ENCODE measurements at places on chromosomes 11 and 22.

DNA sequence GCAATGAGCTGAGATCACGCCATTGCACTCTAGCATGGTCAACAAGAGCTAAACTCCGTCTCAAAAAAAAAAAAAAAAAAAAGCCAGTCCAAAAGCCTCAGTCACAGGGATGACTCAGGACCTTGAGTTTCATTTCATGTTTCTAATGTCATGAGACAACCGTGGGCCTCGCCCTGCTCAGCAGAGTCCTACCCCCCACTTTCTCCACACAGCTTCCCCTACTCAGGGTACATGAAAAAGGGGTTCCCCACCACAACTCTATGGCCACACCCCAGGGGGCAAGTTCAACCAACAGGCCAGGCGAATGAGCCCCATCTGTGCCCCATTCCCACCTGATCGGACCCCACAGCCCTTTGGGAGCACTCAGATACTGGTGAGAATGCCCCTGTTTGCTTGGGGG lies 24.3 kb upstream of the ADA2 start:
- DNase-seq = peak; percentile 64

DNA sequence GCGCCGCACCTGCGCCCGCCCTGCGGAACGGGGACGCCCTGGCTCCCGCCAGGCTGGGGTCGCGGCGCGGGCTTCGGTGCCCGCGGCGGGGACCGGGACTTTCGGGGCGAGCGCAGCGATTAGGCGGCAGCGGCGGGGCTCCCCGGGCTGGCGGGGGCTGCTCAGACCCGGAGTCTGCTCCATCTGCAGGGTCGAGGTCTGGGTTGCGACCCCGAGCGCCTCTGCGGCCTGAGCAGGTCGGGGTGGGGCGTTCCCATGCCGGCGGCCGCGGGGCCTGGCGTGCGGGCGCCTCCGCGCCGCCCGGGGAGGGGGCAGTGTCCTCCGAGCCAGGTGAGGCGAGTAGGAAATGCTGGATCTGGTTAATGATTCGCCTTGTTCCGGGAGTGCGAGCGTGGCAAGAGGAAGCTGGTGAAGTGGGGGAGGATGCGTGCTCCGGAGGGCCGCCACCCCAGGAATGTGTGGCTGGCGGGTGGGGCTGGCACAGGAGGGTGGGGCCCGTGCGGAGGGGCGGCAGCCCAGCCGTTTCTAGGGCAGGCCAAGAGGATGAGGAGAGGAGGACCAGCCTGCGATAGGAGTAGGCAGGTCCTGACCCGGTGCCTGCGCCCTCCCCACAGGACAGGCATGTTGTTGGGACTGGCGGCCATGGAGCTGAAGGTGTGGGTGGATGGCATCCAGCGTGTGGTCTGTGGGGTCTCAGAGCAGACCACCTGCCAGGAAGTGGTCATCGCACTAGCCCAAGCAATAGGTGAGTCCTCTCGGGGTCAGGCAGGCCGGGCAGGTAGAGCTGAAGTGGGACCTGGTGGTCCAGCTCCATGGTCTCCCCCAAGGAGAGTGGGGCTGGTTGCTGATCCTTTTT lies 606 bp downstream of the RASSF7 start:
- DNase-seq = peak; percentile 71

- no peak for DNase-seq
These were observed 11.3 kb downstream of the SLC17A6 start for GRCh38 chr11:22349491-22349890.

- DNase-seq = peak; percentile 94
These were observed 47.2 kb upstream of the BLID start for GRCh38 chr11:122163053-122163819.

DNA sequence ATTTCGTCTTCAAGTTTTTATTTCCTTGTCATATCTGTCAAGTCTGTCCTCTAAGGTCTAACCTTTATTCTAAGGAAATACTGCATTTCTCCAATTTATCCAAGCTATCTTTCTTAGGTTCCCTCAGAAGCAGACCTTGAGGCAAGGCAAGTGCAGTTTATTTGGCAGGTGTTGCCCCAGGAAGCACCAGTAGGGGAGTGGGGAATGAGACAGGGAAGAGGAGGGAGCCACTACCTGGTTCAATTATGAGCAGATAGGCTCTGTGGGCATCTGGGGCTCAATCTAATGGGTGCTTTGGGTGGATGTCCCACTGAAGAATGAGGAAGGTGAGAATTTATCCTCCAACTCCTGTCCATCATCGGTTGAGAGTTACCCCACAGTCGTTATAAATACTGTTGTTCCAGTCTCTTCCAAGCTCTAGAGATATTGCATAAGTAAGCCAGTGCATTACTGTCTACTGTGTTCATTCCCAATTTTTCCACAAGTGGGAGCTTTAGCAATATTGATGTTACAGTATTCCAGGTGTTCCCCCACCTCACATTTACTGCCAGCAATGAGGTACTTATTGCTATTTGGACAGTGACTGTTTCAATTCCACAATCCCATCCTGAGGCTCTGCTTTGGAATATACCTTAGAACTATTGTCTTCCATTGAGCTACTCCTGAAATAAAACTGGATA lies 154.9 kb upstream of the CEP126 start:
- no peak for DNase-seq

DNA sequence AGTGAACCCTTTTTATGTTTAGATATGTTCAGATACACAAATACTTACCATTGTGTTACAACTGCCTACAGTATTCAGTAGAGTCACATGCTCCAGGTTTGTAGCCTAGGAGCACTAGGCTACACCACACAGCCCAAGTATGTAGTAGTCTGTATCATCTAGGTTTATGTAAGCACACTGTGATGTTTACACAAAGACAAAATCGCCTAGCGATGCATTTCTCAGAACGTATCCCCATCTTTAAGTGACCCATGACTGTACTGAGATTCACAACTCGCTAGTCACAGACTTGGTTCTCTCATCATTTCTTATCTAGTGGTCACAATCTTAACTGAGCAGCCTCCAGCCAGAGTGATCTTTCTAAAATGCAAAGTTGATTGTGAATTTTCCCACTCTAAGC lies 119.2 kb downstream of the RASSF10 start:
- DNase-seq = no peak

DNA sequence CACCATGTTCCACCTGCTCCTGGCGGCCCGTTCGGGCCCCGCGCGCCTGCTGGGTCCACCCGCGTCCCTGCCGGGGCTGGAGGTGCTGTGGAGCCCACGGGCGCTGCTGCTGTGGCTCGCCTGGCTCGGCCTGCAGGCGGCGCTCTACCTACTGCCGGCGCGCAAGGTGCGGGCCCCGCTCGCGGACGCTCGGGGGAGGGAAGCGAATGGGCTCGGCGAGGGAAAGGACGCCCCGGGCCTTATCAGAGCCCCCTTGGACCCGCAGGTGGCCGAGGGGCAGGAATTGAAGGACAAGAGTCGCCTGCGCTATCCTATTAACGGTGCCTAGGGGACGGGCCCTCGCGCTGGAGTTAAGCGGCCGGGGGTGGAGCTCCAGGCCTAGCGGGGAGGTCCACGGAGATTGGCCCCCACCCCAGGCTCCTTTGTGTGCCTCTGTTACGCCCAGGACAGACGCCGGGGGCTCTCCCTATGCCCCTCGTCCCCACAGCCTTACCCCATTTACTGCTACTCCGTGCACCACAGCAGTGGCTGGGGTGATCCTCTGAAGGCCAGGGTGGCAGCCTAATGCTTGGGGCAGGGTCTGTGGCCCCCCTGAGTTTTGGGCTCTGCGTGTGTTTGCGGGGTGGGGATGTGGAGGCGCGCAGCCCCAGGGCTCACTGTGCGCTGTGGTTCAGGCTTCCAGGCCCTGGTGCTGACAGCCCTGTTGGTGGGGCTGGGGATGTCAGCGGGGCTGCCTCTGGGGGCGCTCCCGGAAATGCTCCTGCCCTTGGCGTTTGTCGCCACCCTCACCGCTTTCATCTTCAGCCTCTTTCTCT lies 1.1 kb downstream of the TM7SF2 start:
- DNase-seq = peak; percentile 42

GRCh38 chr11:67413266-67413849 lies 2.1 kb upstream of the CARNS1 start:
- DNase-seq = no peak

GRCh38 chr11:86669424-86669823 lies 3.0 kb downstream of the ME3 start:
- no peak for DNase-seq

DNA sequence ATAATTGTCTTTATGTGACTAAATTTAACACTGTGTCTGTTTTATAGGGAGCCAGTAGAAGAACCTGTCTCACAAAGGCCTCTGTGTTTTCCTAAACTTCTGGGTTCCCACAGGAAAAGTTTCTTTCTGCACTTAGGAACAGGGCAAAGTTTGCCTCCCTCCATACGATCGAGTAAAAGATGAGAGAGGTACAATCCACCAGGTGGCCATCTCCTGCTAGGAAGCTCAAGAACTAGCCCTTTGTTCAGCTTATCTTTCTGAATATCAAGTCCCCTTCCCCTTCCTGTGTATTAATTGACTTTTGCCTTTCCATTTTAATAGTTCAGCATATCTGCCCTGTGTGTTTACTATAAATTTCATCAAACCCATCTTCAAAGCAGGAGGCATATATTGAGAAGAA lies 18.0 kb downstream of the CSNK2A3 start:
- DNase-seq = no peak

GRCh38 chr22:43198936-43199335 lies 12.0 kb upstream of the TTLL12 start:
- DNase-seq = no peak

GRCh38 chr11:59944720-59945119 lies 6.5 kb downstream of the OOSP1 start:
- DNase-seq = no peak

DNA sequence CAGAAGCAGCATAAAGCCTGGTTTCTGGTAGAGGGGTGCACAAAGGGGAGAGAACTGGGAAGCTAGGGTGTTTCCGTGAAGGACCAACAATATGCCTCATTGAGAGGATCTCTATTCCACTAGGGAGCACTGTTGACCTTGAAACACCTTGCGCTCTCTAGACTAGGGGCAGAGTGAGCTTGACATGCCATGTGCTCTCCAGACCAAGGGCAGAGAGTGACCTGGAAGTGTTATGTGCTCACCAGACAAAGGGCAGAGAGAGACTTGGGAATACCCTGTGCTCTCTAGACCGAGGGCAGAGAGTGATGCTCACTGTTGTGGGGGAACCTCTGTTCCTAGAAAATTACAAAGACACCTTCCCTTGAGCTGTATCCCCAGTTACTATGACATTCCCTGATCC lies 15.2 kb upstream of the EI24 start:
- no peak for DNase-seq

DNA sequence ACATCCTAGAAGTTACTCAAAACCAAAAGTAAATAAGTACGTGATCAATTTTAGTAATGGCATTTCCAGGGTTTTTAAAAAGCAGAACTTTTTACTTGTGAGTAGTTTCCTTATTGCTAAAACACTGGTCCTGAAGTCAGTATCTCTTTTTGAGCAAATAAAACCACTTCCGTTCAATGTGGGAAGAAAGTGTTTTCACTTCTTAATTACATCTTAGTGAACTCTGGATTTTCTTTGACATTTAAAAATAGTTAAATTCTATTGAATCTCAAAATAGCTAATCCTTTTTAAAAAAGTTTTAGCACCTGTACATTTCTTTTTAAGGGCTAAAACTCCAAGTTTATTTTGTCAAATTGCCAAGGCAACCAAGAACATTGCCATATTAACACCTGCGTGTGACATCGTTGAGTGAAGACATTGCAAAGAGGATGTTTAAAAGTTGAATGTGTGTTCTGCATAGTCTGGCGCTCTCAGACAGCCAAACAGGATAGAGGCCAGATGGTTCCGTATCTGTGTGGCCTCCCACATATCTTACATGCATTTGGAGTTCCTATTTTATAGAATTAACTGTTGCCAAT lies 17.2 kb upstream of the OR5B21 start:
- no peak for DNase-seq

DNA sequence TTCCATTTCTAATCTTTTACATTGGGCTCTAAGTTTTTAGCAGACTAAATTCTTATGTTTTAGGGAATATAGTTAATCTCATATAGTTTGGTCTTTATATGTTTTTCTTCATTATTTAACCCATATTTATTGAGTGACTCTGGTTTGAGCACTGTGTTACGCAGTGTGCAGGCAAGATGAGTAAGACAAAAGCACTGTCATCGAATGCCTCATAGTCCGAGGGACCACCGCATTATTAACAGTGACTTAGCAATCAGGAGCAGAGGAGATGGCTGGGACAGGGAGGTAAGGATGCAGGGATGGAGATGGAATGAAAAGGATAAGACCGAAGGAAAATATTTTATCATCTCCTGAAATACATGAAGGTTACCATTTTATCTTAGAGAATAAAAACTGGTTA lies 65.2 kb upstream of the CTSC start:
- peak; percentile 74 for DNase-seq

- no peak for DNase-seq
These were observed 17.7 kb downstream of the CD6 start for GRCh38 chr11:60989093-60989650.

GRCh38 chr11:47527186-47527585 lies 25.7 kb downstream of the CELF1 start:
- DNase-seq = no peak

DNA sequence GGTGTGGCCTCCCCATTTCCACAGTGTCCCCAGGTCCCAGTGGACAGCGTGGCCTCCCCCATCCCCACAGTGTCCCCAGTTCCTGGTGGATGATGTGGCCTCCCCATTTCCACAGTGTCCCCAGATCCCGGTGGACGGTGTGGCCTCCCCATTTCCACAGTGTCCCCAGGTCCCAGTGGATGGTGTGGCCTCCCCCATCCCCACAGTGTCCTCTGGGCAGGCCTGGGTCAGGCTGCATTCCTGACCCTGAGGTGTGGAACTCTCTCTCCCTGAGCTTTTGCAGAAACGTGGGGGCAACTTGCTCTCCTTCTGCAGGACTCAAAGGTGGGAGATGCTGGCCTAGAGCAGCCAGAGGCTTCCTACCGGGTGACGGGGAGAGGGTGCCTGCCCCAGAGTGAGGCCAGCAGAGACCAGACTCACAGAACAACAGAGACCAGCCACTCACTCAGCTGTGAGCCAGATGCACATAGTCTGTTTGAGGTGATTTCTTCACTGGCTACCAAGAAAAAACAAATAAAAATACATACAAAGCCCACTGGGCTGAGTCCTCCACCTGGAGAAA lies 85.8 kb upstream of the FGF3 start:
- DNase-seq = no peak

GRCh38 chr11:12242966-12243365 lies 132.6 kb downstream of the MICAL2 start:
- DNase-seq = no peak

DNA sequence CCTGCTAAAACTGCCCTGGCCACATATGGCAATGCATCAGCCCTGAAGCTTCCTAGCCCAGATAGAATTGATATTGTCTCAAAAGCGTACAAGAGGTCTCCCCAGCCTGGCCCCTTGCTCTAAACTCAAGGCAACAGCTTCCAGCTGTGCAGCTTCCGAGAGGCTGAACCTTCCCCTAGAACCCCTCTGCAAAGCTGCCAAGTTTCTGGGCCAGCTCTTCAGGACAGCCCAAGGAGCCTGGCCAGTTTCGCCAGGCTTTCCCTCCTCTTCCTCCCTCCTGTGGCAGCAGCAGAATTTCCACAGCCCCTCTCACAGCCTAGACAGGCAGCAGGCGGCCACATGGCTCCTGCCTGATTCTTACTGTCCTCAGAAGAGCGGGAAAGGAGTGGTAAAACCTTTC lies 34.5 kb downstream of the NUMA1 start:
- no peak for DNase-seq

GRCh38 chr11:73968356-73968966 lies 14.2 kb downstream of the UCP2 start:
- no peak for DNase-seq
